SK-N-SH (cell line): ENCODE measurements at places on chromosomes 2 and 18. TPM values are rescaled to one million over a fixed set of nuclear protein-coding genes. Genes with fewer than 3 reads are reported as not detected.

DNA sequence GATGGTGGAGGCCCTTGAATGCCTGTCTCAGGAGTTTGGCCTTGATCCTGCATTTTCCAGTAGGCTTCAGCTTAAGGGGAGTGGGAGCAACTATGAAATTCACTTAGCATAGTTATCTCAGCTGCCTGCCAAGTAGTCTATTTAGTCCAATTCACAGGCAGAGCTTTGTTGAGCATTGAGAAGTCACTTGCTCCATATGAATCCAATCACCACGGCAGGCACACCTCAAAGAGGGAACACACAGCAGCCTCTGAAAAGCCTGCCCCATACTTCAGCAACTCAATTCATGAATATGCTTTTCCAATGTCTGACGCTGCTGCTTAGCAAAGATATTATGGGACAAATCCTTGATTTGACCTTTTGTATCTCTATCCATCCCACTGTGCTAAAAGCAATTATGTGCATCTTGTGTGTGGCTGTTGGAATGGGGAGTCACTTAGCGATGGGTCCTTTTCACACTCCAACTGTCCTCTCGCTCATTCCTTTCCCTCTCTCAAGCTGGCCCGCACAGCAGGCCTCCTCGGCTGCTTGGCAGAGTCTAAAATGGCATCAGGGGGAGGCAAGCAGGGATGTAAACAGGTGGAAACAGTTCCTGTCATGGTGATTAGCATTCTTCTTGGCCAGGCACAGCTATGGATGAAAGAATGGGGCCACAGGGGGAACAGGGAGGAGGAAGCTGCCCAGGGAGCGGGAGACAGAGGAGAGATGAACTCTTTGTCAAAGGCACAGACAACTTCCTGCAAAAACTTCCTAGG lies 56.0 kb upstream of the LRPPRC start:
- DNase-seq = no peak

DNA sequence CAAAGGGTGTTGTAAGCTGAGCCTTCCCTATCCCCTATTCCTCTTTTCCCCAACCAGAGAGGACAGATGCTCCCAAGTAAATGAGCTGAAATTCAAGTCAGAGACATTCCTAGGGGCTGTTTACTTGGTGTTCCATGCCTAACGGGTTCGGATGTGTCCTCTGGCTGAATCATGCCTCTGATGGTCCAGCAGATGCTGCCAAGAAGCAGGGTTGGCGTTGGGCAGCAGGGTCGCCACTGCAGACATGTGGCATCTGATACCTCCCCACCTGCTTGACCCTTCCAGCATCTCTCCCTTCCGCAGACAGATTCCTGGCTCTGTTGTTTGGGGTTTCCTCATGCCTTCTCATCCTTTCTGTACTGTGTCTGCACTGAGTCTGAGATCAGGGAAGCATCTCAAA lies 108.3 kb downstream of the HNRNPLL start:
- no peak for DNase-seq

GRCh38 chr2:8133363-8133762 lies 548.5 kb upstream of the ID2 start:
- no peak for DNase-seq

DNA sequence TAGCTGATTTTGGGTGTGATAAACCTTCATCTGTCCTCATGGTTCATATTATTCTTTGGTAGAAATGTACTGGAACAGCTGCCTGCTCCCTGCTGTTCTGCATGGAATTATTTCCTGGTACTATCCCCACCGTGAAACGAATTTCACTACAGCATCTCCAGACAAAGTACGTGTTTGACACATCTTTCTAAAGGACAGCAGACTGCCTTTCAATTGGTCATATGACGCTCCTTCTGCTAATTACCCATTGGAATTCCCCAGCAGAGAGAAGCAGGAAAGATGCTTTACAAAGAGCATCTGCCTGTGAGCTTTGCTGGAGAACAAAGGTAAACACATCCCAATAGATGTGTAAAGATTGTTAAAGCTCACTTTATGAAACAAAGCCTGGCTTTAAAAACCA lies 4.4 kb upstream of the RFX8 start:
- no peak for DNase-seq

GRCh38 chr2:15385184-15385583 lies 175.9 kb downstream of the NBAS start:
- DNase-seq = peak; percentile 63

DNA sequence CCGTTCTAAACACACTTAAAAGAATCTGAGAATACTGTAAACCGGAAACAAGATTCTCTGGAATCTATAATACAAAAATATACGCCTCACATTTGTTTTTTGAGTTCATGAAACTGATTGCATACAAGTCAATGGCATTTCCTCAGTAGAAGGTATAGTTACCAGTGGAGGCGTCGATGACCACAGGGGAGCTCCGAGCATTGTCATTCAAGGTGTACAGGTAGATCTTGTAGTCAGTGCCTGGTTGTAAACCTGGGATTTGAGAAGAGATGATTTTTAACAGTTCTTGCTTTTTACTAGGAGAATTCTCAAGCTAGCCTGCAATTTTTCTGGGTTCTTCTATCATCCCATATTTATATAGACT lies 60.4 kb downstream of the FN1 start:
- DNase-seq = no peak

DNA sequence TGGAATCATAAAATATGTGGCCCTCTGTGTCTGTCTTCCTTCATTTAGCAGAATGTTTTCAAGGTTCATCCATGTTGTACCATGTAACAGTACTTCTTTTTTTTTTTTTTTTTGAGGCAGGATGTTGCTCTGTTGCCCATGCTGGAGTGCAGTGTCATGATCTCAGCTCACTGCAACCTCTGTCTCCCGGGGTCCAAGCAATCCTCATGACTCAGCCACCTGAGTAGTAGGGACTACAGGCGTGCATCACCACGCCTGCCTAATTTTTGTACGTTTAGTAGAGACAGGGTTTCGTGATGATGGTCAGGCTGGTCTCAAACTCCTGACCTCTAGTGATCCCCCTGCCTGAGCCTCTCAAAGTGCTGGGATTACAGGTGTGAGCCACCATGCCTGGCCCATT lies 31.2 kb downstream of the RAB1A start:
- no peak for DNase-seq

DNA sequence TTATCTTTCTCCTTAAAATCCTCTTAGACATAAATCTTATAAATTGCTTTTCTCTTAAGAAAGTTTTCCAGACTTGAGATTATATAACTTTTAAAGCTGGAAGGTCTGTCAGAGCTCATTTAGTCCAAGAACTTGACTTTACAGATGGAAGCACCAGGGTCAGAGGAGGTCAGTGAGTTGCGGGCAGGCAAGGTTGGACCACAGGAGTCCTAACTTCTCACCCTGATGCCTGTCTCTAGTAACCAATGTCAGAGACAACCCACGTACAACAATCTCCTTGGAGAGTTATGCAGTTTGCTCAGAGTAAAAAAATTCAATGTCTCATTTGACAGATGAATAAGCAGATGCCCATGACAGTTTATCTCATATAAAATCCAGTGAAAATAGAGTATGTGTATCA lies 203.9 kb downstream of the DLGAP1 start:
- no peak for DNase-seq

SPOPL gene
- polyA plus RNA-seq = 4.5 and 5.6 TPM in 2 replicates

DNA sequence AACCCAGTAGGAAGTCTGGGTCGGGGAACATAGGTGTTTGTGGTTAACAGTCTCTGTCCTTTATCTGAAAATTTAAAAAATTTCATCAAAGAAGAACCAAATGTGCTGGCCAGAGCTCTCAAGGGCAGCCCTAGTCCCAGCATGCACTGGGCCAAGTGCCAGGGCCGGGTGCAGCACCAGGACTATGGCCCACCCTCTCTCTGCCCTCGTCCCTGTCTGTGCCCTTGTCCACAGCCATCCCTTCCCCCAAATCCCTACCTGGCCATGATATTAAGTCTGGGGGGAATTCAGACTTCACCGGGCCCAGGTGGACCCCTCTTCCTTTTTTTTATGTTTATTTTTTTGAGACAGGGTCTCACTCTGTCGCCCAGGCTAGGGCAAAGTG lies 14.4 kb upstream of the ZFP36L2 start:
- DNase-seq = no peak

DNA sequence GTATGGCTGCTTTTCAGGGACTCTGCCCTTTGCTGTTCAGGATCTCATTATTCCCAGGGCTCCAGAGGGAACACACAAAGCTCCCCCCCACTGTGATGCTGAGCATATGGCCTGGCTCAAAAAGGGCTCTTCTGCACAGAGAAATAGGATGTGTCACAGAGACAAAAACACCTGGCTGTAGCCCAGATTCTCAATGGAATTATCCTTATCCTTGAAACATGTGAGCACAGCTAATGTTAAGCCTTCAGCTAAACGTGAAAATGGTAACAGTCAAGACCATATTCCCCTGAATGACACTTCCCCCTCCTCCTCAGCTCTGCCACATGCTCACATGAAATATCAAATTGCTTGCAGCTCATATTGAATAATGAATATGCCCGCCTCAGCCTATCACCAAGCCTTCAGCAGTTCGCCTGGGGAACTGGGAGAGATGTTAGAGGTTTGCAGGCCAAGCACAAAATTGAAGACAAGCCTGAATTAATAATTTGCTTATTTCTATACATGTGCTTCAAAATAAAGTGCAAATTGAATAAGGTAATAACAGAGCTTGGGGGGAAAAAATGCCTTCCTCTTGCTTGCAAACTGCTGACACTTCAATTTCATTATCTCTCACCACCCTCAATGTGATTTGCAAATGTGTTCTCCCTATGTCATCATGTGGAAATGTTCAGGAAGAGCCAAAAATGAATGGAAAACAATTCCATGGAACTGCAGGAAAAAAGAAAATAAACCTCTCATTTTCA lies 181.0 kb upstream of the HNRNPA3 start:
- peak; percentile 34 for DNase-seq

DNA sequence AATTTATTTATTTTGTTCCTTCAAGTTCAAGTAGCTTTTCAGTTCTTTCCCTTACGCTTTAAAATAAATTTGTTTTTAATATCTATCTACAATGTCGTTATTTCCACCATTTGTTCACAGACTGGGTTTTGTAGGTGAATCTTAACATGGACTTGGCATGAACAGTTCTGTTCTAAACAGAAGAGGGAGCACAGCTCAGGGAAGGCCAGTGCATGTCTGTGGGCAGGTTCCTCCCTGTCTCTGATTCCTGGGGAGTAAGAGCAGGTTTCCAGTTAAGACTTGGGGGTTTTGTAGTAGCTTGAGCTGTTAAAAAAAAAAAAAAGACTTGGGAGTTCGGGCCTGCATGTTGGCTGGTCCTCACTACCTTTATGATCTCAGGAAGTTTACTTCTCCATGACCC lies 11.1 kb downstream of the TTL start:
- no peak for DNase-seq

GRCh38 chr2:239606741-239607516 lies 206.1 kb upstream of the HDAC4 start:
- no peak for DNase-seq

GRCh38 chr2:28318023-28318422 lies 74.6 kb upstream of the FOSL2 start:
- no peak for DNase-seq

DNA sequence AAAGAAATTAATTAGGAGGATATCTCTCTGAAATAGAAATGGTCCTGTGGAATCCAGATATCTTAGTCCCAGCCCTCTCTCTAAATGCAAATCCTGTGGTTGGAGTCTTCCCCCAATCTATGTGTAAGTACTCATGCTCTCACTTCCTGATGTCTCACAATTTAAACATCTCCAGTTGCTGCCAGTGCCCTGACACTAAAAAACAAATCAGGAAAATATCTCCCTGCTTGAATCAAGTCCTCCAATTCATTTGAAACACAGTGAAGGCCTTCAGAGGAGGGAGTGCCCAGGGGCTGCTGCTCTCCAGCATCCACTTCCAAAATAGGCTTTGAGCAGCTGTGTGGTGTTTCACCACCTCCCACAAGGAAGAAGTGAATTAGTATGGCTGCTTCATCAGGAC lies 413.8 kb downstream of the RAD51AP2 start:
- no peak for DNase-seq

- no peak for DNase-seq
Measured at GRCh38 chr2:47005687-47006086, 90.1 kb upstream of the MCFD2 start.

FSHR gene
- polyA plus RNA-seq = not detected in 2 replicates

ASB18 gene
- polyA plus RNA-seq = not detected in 2 replicates

GRCh38 chr18:45521777-45522176 lies 93.5 kb upstream of the SLC14A2 start:
- no peak for DNase-seq

GRCh38 chr2:137747509-137747908 lies 216.8 kb upstream of the HNMT start:
- DNase-seq = no peak

DNA sequence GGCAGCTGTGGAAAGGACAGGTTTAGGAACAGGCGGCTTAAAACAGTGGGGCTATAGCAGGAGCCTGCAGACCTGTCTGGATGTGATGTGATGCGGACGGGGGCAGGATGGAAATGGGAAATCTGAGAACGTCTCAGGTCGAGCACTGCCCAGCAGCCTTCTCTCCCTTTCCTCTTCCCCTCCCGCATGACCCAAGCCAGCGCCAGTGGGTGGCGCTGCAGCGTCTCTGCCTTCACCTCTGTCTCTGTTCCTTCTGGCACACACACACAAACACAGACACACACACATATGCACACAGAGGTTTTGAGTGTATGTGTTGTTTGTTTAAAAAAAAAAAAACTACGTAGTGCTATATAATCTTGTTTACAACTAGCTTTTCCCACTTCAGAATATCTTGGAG lies 82.0 kb upstream of the SLC66A3 start:
- DNase-seq = peak; percentile 54

DNA sequence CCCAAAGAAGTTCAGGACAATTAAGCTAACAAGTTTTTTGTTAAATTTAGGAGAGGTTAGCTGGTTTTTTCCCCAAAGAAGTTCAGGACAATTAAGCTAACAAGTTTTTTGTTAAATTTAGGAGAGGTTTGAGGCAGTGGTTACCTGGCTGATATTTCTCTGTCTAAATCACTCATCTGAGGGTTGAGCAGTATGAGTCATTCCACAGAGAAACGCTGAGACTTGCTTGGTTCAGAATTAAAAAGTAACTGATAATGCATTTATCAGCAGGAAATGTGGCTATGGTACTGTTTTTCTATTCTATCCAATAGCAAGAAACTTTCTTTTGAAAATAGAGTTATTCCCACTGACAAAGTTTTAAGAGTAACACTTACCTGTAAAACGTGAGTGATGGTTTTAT lies 22.8 kb upstream of the KIDINS220 start:
- no peak for DNase-seq

GFPT1 gene
- polyA plus RNA-seq = 6.0 and 6.8 TPM in 2 replicates

- peak; percentile 97 for DNase-seq
Measured at GRCh38 chr2:27356382-27357181, at the start of gene GTF3C2. Gene GTF3C2, minus strand, starts transcription at chr2:27356764. Its CDS starts 13,210 bp downstream, at chr2:27343554.

MALT1 gene
- 6.6 and 10.0 TPM in 2 replicates for polyA plus RNA-seq

CAPN14 gene
- 0.08 and 0.11 TPM in 2 replicates for polyA plus RNA-seq

DNA sequence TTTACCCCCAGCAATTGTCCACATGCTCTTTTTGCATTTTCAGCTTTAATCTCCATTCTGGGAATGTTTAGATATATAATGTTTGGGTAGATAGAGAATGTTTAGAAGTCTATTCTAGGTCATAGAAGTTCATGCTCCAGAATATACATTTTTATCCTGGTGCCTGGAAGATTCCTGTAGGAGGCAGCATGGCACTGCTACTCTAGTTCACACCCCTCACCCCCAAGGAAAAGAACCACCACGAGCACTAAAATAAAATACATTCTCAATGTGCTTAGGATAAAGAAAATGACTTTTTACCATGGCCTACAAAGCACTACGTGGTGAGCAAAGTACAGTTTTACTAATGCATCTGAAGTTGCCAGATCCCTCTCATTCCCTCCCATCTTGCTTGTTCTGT lies 53.8 kb downstream of the MYO1B start:
- no peak for DNase-seq
